Renal pelvis (tissue), 12 donors: ENCODE measurements at places on chromosomes 4 and X.
A peak's percentile ranks its signal among the peaks of the same experiment; 100 is the strongest.

DNA sequence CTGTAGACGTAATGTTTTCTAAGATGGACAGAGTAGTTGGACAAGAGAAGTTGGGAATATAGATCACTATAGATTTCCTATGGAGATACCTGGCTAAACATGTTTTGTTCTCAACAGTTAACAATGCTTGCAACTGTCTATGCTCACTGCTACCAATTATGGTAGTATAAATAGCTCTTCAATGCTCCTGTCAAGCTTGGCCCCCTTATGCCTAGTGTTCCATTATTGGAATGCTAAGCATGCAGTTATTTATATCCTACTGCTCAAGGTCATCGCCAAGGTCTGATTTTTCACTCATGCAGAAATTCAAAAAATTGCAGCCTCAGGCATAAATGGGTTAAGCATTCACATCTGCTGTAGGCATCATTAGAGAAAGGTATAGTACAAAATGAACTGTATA is 519.0 kb downstream of the IL15 start:
- peak; percentile 10 for DNase-seq

GRCh38 chr4:25297528-25298242 is 14.9 kb upstream of the ZCCHC4 start:
- no peak for DNase-seq

GRCh38 chr4:119939071-119939995 is 127.3 kb downstream of the MAD2L1 start:
- DNase-seq, result no peak

DNA sequence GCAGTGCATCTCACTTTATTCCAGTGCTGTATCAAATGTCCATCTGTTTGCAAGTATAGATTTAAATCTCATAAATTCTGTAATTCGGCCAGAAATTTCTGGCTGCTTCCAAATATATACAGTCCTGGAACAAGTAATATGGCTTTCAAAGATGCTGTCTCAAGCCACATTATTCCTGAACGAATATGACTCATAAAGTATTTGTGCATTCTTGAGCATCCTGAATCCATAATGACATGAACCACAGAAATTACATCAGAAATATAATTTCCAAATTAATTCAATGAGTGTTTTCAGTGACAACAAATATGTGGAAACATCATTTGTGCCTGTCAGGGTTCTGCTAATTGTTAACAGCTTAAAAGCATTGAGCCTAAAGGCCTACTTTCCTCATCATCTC is 140.9 kb upstream of the HPGD start:
- no peak for DNase-seq

DNA sequence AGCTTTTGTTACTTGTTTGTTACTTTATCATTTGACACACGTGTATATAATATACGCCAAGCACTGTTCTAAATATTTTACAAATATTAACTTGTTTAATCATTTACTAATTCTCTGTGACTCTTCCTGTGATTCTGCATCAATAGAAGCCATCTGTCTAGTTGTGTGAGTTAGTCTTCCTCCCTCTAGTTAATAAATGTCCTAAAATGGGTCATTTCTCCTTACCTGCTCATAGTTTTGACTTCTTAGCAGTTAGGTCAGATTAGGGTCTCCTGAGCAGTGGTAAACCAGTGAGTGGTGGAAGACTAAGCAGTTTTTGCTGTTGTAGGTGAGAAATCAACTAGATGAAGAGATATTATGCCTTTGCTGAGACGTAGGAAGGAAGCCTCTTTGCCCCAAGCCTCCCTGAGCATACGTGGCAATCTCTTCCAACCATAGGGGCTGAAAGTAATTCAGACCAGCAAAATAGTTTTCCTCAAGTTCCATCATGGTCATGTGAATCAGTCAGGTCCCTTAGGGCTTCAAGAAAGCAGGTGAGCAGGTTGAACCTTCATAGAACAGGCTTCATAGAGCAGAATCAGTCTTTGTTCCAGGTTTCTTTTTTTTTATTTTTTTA is 38.7 kb upstream of the THOC2 start:
- DNase-seq, result no peak

GRCh38 chr4:40255393-40256281 is 58.8 kb downstream of the RHOH start:
- DNase-seq, result no peak

- DNase-seq, result peak; percentile 3
Measured at GRCh38 chr4:154082760-154083535, 294.1 kb upstream of the SFRP2 start.

DNA sequence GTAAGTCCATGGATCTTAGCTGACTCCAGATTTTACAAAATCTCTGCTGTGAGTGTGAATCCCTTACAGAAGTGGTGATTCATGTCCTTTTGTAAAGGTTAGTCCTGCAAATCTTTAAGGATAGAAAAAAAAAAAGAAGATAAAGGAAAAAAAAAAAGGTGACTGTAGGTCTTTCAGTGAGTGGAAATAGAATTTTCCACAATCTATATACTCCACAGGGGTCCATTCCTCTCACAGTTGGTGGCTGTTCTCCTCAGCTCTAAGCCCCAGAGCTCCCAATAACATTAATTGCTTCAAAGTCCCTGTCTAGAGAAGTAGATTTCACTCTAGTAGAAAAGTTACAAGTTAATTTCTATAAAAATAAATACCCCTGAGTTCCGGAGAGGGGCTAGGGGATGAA is 189.1 kb downstream of the NDST4 start:
- no peak for DNase-seq

- no peak for DNase-seq
Measured at GRCh38 chrX:39757971-39758370, 339.8 kb downstream of the BCOR start.

DNA sequence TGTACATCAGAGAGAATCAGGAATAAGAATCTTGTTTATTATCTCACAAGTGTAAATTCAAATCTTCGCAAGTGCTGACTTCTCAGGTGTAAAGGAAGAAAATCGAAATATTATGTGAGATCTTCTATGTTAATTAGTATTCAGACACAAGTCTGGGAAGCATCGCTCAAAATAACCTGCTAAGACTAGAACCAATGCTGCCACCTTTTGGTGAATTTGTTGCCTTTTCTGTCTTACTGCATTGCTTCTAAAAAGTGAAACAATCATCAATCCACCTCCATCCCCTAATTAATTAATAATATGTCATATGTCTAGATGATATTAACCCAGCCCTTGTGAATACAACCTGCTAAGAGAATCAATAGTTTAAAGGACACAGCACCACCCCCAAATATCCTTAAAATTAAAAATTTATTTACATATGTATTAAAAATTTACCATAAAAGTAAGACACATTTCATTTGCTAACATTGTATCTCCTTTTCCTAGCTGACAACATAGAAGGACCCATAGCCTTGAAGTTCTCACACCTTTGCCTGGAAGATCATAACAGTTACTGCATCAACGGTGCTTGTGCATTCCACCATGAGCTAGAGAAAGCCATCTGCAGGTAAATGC is 3.5 kb downstream of the EPGN start:
- DNase-seq, result peak; percentile 52

GRCh38 chrX:16187024-16187760 is 19.9 kb downstream of the MAGEB17 start:
- peak; percentile 5 for DNase-seq
